ENCODE measurements at places on chromosomes 7 and 10.

DNA sequence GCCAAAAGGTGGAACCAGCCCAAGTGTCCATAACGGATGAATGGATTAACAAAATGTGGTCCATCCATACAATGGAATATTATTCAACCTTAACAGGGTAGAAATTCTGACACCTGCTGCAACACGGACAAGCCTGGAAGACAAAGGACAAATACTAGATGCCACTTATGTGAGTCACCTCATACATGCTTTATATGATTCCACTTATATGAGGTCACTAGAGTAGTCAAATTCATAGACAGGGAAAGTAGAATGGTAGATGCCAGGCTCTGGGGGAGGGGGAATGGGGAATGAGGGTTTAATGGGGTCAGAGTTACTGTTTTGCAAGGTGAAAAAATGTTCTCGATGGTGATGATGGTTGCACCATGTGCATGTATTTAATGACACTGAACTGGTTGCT is 34.0 kb upstream of the CYTH3 start:
- DNase-seq, result peak; percentile 97

GRCh38 chr10:64486149-64486548 is 964.9 kb downstream of the REEP3 start:
- DNase-seq, result peak; percentile 10

GRCh38 chr7:143492799-143493739 is 15.4 kb downstream of the TAS2R41 start:
- DNase-seq, result no peak

GRCh38 chr7:127588697-127589482 is 679 bp downstream of the ARF5 start:
- DNase-seq, result peak; percentile 52

- no peak for DNase-seq
These were observed 984.8 kb upstream of the LRRTM3 start for GRCh38 chr10:65940816-65941662.

DNA sequence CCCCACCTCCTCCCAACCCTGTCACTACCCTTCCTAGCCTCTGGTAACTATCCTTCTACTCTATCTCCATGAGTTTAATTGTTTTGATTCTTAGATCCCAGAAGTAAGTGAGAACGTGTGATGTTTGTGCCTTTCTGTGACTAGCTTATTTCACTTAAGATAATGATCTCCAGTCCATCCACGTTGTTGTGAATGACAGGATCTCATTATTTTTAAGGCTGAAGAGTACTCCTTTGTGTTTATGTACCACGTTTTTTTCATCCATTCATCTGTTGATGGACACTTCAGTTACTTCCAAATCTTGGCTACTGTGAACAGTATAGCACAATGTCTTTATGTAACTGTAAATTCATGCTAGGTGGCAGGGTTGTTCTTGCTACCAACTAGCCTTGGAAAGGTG is 461.6 kb downstream of the PLXDC2 start:
- DNase-seq, result no peak

- no peak for DNase-seq
These were observed 32.8 kb downstream of the NOD1 start for GRCh38 chr7:30445770-30446169.

- DNase-seq, result no peak
These were observed 8.1 kb downstream of the IL2RA start for GRCh38 chr10:6053816-6054631.

DNA sequence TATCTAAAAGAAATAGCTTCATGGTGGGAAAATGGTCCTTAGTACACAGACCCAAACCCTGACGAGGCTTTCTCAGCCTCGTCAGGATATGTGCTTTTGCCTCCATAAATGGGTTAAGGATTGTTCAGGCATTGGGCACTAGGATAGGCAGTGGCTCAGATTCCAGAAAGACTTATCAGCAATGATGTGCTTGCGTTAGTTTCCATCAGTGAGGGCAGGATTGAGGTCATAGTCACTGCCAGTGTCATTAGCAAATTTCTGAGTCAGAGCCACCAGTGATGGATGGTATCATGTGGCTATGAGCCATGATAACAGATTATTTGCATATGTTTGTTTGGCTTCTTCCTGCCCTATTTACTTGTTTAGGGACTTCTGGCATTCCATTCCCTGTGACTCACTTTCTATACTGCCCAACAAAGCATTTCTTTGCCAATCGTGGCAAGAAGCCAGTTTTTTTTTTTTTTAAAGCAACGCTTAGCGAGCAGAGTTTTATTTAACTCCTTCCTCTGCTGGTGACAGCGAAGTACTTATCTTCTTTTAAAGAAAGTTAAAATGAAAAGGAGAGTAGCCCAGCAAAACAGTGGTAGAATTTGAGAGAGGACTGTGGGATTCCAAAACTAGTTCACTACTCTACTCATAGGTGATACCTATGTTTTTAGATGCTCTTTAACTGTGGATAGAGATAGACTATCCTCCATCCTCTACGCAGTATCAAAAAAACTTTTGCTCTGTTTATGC is 44.4 kb downstream of the MYPN start:
- peak; percentile 100 for DNase-seq

- no peak for DNase-seq
These were observed 39.2 kb downstream of the WBP1L start for GRCh38 chr10:102782673-102783551.

GRCh38 chr7:107078517-107078966 is 34.0 kb downstream of the PRKAR2B start:
- peak; percentile 90 for DNase-seq

DNA sequence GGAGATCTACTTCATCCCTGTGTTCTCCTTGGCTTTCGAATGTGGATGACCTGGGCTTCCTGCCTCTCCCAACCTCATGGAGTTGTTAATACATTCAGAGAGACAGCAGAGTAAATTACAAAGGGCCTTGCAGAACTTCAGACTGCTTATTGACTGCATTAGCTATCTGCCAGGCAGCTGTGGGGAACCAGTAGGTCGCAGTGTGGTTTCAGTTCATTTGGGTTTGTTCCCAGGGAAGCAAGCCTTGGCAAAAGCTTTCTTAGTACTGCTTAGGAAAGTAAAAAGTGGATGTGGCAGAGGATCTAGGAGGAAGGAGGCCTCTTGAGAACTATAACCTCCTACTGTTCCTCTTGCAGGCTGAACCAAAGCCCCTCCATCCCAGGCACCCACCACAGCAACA is 9.2 kb downstream of the NPFFR1 start:
- peak; percentile 29 for DNase-seq

DNA sequence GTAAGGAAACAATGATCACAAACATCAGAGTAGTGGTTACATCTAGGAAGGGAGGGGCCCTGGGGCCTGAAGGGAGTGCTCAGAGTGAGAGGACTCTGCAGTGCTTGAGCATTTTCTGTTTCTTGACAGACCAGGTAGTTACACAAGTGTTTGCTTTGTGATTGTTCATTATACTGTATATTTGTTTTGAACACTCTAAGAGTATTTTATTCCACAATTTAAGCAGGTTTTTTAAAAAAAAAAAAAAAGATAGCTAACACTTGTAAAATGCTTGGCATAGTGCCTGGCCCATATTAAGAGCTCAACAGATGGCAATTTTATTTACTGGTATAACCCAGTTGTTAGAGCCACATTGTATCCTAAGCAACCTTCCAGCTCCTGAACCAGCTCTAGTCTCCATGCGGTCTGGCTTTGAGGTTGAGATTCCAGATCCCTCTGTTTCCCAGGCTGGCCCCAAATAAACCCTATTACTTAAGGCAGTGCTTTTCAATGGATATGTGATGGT is 20.1 kb upstream of the ATXN7L1 start:
- no peak for DNase-seq

- no peak for DNase-seq
These were observed 310.9 kb upstream of the ZNF32 start for GRCh38 chr10:43959364-43960134.

DNA sequence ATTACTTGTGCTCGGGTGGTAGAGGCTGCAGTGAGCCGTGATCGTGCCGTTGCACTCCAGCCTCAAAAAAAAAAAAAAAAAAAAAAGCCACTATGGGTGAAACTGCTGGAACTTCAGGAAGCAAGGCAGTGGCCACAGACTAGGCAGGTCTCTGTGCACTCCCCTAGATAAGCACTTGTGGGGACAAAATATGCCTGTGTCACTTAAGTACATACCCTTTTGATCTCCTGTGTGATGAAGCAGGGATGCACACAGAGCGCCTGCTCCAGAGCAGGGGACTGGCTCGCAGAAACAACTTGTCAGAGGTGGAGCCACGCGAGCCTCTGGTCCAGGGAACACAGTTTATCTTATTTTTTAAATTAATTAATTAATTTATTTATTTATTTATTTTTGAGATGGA is 42.9 kb upstream of the PSAP start:
- DNase-seq, result no peak

All from A172 (cell line).